NCI-H510A treated with DMSO at 0.1 percent for 48 hours (cell line): ENCODE measurements at places on chromosomes 3 and 15.

GRCh38 chr3:24272875-24273274, 221.8 kb downstream of the THRB start:
- DNase-seq = no peak

DNA sequence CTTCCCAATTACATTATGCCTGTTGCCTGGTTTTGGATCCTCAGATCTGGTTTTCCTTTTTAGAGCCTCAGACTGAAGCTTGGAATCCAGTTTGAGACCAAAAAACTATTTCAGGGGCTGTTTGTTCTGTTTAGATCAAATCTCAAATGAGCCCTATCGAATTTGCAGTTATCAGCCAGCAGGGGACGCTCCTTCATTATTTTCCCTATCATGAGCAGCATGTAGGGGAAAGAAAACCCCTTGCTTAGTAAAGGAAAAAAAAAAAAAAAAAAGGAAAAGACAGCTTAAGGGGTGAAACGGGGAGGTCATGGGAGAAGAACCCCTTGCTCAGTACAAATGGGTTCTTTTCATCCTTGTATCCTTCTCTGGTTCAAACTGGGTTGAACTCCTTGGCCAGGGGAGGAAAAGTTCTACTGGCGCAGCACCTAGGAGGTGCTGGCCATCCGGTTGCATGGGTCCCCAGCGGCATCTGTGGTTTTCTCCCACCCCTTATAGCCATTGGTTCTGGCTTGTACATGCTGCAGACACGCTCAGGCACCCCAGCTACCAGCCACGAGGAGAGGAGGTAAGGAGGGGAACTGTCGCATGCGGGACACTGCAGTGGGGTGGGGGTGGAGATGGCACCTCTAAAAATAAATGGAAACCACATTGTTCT, 1375.1 kb upstream of the ALCAM start:
- DNase-seq = no peak

GRCh38 chr3:153503873-153504272, 341.8 kb downstream of the RAP2B start:
- no peak for DNase-seq

- no peak for DNase-seq
Measured at GRCh38 chr3:67048067-67048714, 50.1 kb downstream of the KBTBD8 start.

DNA sequence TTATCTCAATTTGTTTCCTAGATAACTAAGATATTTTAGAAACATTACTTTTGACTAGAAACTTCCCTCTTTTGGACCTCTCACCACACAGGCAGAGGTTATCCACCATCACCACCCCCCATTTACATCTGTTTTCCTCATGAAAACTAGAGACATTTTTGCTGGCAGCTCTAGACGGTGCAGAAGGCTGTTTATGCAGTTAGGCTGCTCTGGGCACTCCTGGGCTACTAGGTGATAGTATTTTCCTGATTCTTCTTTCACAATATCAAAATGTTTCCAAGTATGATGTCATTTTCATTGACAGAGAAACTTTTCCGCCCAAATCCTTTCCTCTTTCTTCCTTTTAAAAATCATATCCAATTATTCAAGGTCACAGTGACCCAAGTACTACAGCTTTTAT, 67.1 kb downstream of the PLOD2 start:
- DNase-seq = no peak

- peak; percentile 51 for DNase-seq
Measured at GRCh38 chr15:59691194-59691805, 2.2 kb upstream of the BNIP2 start.

DNA sequence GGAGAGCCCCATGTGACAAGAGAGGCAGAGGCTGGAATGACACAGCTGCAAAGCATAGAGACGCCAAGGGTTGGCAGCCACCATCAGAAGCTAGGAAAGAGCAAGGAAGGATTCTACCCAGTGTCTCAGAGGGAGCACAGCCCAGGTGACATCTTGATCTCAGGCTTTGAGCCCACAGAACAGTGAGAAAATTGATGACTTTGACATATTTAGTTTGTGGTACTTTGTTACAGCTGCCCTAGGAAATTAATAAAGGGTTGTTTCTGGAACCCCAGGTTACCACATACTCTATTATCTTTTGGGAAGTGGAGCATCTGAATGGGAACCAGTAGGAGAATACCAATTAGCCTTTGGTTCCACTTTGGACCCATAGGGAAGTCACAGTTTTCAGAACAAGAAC, 231.7 kb downstream of the ZNF621 start:
- no peak for DNase-seq

DNA sequence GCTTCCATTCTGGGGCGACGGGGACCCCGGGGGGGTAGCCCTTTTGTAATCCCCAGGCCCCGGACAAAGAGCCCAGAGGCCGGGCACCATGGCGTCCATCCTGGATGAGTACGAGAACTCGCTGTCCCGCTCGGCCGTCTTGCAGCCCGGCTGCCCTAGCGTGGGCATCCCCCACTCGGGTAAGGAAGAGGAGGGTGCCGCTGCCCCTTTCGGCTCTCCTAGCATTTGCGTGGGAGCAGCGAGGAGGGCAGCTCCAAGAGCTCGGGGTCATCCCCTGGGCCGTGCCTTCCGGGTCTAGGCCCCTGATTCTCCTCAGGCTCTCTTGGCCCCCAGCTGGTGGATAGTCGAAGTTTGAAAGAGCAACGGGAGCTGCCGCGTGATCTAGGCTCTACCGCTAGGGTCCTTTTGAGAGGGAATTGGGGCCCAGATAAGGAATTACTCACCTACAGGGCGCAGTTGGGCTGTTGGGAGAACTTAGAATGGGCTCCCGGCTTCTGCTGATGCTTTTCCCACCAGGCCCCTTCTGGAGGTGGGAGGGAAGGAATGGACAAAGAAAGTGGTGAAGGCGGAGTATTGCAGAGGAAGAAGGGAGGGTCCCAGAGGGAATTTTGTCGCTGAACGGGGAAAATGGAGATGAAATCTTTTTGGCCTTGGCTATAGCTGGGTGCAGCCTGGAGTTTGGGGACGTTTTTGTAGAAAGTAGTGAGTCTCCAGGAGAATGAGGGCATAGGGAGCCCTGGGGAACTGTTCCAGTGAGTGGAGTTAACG, 615 bp downstream of the VPS18 start:
- peak; percentile 39 for DNase-seq

DNA sequence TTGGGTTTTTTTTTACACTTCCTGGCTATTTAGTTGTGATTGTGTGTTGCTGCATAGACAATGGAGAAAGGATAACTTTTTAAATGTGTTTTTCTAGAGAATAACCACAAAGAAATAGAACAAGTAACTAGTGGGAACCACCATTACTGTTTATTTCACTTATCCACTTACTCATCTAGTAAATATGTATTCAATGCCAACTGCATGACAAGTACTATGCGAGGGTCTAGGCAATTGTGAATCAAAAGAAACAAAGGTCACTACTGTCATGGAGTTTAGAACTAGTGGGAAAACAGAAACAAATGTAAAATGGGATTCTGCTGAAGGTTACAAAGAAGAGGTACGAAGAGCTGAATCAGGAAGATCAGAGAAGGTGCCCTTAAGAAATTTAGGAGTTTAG, 600.9 kb upstream of the ROBO2 start:
- DNase-seq = no peak

GRCh38 chr3:124202754-124203153, 210.8 kb upstream of the ROPN1 start:
- no peak for DNase-seq
